ENCODE measurements at places on chromosomes 1 and 21. TPM values are rescaled to one million over a fixed set of nuclear protein-coding genes. Genes with fewer than 3 reads are reported as not detected.

GRCh38 chr1:22619252-22619651 is 17.2 kb upstream of the C1QA start:
- no peak overlapping the region for H3K4me3 ChIP-seq
- DNase-seq, result no peak
- H3K27me3 ChIP-seq, result peaks cover 3% of the 10 kb centered on the region
- H3K27ac ChIP-seq, result no peak overlapping the region
- H3K4me1 ChIP-seq, result no peaks in the 10 kb centered on the region
- no peaks in the 10 kb centered on the region for H3K36me3 ChIP-seq

Gene ASPM
- 87.9 TPM for total RNA-seq

DNA sequence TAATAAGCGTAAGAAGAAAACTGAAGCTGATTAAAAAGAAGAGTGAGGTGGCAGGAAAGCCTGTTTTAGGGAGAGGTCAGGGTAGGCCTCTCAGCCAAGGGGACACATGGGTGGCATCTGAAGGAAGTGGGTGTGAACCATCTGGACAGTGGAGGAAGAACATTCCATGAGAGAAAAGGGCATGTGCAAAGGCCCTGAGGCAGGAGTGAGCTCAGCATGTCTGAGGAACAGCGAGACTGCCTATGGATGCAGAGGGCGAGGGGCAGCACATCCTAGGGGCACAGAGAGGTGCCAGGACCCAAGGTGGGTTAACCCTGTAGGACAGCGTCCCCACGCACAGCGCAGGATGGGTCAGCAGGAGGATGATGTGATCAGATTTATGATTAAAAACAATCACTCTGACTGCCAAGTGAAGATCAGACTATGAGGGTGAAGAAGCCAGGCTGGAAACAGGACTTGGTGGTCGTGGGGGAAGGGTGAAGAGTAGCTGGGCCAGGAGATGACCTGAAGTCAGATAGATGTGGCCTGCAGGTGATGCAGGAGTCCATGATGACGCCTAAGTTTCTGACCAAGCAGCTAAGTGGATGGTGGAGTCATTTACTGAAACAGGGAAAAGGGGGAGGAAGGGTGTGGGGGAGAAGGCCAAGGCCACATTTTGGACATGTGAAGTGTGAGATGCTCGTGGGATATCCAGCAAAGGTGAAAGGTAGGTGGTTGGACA is 37.9 kb downstream of the PABPC4 start:
- H3K4me1 ChIP-seq, result no peaks in the 10 kb centered on the region
- no peak overlapping the region for H3K4me3 ChIP-seq
- DNase-seq, result no peak
- H3K36me3 ChIP-seq, result peaks cover 13% of the 10 kb centered on the region
- no peaks in the 10 kb centered on the region for H3K27me3 ChIP-seq
- no peak overlapping the region for H3K27ac ChIP-seq

- no peak within 1 kb of the TSS for H3K27ac ChIP-seq
- H3K36me3 ChIP-seq, result peaks cover 6% of the 10 kb centered on the region
- H3K4me3 ChIP-seq, result peak within 1 kb of the TSS; percentile 71
Observed at GRCh38 chr1:231040019-231040799, at the start of gene FAM89A. Gene FAM89A (minus strand): TSS chr1:231040254. CDS start chr1:231040211, 43 bp downstream.

Gene C1QB
- total RNA-seq, result not detected

DNA sequence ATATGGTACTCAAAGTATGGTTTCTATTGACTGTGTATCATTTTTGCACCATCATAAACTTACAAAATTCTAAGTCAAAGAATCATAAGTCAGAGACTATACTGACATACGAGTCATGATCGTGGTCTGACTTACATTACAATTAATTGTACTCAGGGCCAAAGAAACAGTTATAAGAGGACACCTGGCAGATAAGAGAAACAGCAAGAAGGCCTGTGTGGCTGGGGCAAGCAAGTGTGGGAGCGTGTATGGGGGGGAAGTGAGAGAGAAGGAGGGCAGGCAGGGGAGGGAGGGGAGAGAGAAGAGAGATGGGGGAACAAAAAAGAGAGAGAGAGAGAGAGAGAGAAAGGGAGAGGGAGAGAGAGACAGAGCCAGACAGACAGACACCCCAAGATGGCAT is 70.9 kb downstream of the RERE start:
- no peak overlapping the region for H3K27ac ChIP-seq
- H3K36me3 ChIP-seq, result peaks cover 4% of the 10 kb centered on the region
- DNase-seq, result no peak
- H3K4me3 ChIP-seq, result no peak overlapping the region

DNA sequence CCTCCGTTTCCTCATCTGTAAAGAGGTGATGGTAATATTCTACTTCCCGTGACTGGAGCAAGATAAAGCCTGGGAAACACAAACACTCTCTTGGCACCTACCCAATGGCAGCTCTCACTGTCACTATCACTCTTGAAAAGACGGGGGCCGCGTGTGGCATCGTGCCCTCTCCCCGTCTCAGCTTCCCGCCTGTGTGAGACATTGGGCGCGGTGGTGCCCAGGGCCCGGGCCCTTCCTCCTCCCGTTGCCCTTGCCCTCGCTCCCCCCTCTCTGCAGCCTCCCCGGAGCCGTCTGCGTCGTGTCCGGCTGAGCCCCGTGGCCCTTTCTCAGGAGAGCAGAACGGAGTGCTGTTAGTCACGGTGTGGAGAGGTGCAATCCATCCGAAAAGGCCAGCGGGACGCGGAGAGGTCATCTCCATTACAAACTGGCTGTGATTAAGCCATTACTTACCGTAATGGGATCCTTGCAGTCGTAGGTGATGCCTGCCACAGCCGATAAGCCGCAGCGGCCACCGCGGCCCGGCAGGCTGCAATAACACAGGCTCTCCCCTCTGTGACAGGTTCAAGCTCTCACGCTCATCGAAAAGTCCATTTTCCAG is 156.4 kb upstream of the ZC3H12A start:
- H3K4me1 ChIP-seq, result no peaks in the 10 kb centered on the region
- DNase-seq, result no peak
- peaks cover 49% of the 10 kb centered on the region for H3K27me3 ChIP-seq
- no peak overlapping the region for H3K4me3 ChIP-seq

- H3K27ac ChIP-seq, result no peak overlapping the region
- no peaks in the 10 kb centered on the region for H3K36me3 ChIP-seq
- DNase-seq, result no peak
- no peaks in the 10 kb centered on the region for H3K27me3 ChIP-seq
- H3K4me3 ChIP-seq, result no peak overlapping the region
- no peaks in the 10 kb centered on the region for H3K4me1 ChIP-seq
Observed at GRCh38 chr1:30095051-30095450, 628.3 kb downstream of the MATN1 start.

- H3K4me1 ChIP-seq, result peaks cover 54% of the 10 kb centered on the region
- H3K4me3 ChIP-seq, result peak overlapping the region; percentile 60
- H3K27ac ChIP-seq, result peak overlapping the region; percentile 93
- no peak for DNase-seq
Observed at GRCh38 chr1:89310976-89311375, 38.3 kb upstream of the GBP5 start.

DNA sequence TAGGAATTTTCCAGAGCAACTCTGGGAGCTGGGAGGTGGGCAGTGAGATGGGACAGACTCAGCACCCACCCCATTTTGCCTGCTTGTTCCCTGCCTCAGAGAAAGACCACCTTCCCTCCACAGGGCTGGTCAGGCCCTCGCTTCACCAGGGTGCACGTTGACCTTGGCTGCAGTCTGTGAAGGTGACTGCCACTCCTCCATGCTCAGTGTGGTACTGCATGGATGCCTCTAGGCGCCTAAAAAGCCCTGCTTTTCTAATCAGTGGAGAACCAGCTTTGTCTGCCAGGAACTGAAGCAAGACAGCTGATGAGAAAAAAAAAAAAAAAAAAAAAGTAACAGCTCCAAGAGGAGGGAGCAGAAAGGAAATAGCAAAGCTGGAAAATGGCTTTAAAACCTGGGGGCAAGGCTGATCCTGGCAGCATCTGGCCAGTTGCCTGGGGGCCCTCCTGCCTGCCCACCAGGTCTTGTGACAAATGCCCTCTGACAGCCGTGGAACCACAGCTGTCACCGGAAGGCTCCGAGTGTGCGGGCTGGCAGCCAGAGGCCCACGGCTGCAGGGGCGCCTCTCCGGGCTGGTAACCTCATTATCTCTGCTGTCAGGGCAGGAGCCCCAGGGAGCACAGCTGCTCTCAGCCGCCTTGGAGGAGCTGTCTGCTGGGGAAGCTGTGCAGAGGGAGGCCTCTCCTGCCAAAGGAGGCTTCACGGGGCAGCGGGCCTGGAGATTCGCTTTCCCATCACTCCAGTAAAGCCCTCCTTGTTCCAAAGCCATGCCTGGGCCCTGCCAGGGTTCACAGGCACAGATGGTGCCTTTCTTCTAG is 13.7 kb downstream of the KIAA1614 start:
- H3K4me1 ChIP-seq, result peaks cover 10% of the 10 kb centered on the region
- peaks cover 2% of the 10 kb centered on the region for H3K27me3 ChIP-seq

- peaks cover 17% of the 10 kb centered on the region for H3K27me3 ChIP-seq
- H3K27ac ChIP-seq, result no peak overlapping the region
- no peak overlapping the region for H3K4me3 ChIP-seq
- DNase-seq, result no peak
- H3K4me1 ChIP-seq, result peaks cover 43% of the 10 kb centered on the region
Observed at GRCh38 chr1:6495041-6495441, 3.6 kb upstream of the PLEKHG5 start.

Gene ACOT11
- 1.3 TPM for total RNA-seq

Gene LHX8
- total RNA-seq, result not detected

DNA sequence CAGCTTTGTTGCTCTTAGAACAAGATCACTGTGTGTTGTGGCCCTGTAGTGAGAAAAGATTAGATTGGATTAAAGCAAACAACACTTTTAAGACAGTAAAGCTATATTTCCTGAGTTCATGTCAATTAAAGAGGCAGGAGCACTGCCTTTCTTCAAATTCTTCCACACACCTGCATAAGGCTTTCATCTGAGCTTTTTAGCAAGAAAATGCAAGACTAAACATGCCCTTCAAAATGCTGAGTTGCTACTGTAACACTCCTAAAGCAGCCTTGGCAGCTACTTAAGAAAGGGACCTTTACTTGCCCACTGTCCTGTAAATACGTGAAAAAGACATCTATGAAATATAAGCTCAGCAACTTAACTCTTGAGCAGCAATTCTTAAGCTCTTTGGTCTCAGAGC is 11.8 kb downstream of the DPH5 start:
- no peaks in the 10 kb centered on the region for H3K4me1 ChIP-seq
- H3K27ac ChIP-seq, result no peak overlapping the region

Gene TEX50
- not detected for total RNA-seq

Gene CDCA8
- 97.3 TPM for total RNA-seq

Gene CELA3A
- not detected for total RNA-seq

DNA sequence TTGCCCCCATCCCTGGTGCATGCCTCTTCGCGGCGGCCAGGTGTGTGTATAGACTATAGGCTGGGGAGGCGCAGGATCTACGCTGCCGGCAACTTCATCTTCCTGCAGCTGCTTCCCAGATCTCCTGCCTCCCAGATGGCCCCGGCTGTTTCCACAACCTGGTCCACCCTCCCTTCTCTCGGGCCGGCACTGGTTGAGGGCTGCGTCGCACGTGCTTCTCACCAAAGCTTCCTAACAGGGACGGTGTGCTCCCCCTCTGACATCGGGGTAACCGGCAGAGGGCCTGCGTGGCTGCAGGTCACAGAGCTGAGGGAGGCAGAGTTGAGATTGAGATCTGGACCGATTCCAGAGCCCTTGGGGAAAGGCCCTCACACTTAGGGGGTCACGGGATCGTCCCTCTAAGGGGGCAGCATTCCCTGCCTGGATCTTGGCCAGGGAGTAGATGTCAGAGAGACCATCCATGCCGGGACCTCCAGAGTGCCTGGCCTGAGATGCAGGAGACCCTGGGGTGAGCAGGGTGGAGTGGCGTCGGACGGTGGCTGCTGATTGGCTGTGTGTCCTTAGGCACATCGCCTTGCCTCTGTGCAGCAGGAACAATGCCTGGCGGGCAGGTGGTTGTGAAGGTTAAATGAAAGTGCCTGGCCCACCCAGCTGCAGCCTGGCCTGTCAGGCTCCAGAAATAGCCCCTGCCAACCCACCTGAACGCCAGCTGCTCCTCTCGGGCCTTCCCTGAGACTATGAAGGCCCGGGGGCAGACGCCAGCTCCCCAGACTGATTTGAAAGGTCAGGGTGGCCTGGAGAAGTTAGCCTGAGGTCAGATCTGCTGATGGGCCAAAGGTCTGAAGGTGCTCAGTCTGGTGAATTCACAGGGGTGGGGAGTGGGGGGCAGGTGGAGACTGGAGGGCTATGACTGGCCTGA is 6.1 kb upstream of the MASP2 start:
- DNase-seq, result no peak
- H3K4me3 ChIP-seq, result no peak overlapping the region
- H3K36me3 ChIP-seq, result peaks cover 19% of the 10 kb centered on the region
- H3K4me1 ChIP-seq, result peaks cover 3% of the 10 kb centered on the region
- H3K27me3 ChIP-seq, result no peaks in the 10 kb centered on the region

DNA sequence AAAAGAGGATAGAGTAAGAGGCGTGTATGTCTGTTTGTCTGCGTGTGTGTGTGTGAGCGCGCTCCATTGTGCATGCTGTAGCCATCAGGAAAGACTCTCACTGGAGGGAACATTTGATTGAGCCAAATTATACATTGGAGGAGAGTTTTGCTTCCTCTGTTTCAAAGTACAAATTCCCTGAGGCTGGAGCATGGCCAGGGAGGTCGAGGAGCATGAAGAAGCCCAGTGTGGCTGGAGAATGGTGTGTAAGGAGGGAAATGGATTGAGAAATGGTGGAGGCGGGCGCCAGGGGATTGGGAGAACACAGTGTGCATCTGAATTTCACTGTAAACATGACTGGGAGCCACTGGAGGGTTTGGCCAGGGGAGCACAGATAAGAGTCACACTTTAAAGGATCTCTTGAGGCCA is 22.1 kb upstream of the EFNA1 start:
- H3K27ac ChIP-seq, result no peak overlapping the region
- DNase-seq, result no peak
- peaks cover 3% of the 10 kb centered on the region for H3K27me3 ChIP-seq
- no peak overlapping the region for H3K4me3 ChIP-seq
- H3K4me1 ChIP-seq, result no peaks in the 10 kb centered on the region
- H3K36me3 ChIP-seq, result no peaks in the 10 kb centered on the region

DNA sequence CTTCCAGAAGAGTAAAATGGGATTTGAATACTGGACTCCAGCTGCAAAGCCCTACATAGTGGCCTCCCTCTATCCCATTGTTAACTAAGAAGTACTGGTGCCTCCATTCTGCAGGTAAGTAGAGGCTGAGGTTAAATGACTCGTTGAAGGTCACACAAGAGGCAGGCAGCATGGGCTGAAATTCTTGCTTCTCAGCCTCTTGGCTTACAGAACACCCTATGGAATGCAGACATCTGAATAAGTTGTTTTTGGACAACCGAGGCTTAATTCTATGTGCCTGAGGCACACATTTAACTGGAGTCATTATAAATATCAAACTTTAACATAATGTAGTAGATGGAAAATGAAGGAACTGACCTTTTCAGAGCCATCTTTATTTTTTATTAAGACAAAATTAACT is 5.7 kb downstream of the DNAJC11 start:
- no peak overlapping the region for H3K27ac ChIP-seq
- H3K36me3 ChIP-seq, result no peaks in the 10 kb centered on the region
- no peak for DNase-seq
- H3K4me3 ChIP-seq, result no peak overlapping the region
- H3K4me1 ChIP-seq, result peaks cover 22% of the 10 kb centered on the region
- no peaks in the 10 kb centered on the region for H3K27me3 ChIP-seq

DNA sequence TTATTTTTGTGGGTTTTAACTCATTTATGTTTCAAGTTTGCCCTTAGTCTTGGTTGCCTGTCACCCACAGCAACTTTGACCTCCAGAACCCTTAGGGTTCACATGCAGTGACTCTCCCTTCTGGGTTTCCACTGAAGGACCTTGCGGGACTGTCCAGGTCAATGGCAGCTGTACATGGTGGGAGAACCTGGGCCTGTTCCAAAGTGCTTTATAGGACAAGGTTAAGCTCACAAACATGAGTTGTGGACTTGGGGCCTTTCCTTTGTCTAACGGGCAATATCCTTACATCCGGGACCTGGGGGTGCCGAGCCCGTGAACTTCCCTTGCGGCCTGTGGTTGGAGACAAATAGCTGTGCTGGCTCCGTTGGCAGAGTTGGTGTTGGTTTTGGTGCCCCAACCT is 77.8 kb downstream of the CD58 start:
- peaks cover under 1% of the 10 kb centered on the region for H3K27me3 ChIP-seq
- no peak for DNase-seq
- H3K4me3 ChIP-seq, result no peak overlapping the region
- no peaks in the 10 kb centered on the region for H3K36me3 ChIP-seq

Measured in activated CD8-positive, alpha-beta T cell treated with anti-CD3 and anti-CD28 coated beads, Interleukin-2, amount 10 ng/mL, durations not matched to agents 7 days and 5 days (primary cell).